IMR-90 (cell line): ENCODE measurements at places on chromosomes 11 and 22. TPM values are rescaled to one million over a fixed set of nuclear protein-coding genes. Genes with fewer than 3 reads are reported as not detected.

- DNase-seq = no peak
These were observed 126.9 kb downstream of the CD44 start for GRCh38 chr11:35265755-35266454.

The RBM4 gene
- polyA plus RNA-seq = 165 and 176 TPM in 2 replicates

GRCh38 chr11:45089676-45090499 lies 56.6 kb upstream of the PRDM11 start:
- peak; percentile 37 for DNase-seq

- peak; percentile 29 for DNase-seq
These were observed 269.3 kb upstream of the MPPED2 start for GRCh38 chr11:30855383-30856006.

The ARHGEF17 gene
- 97.7 and 128 TPM in 2 replicates for polyA plus RNA-seq

GRCh38 chr22:38404419-38404818 lies 50.6 kb downstream of the KCNJ4 start:
- no peak for DNase-seq

DNA sequence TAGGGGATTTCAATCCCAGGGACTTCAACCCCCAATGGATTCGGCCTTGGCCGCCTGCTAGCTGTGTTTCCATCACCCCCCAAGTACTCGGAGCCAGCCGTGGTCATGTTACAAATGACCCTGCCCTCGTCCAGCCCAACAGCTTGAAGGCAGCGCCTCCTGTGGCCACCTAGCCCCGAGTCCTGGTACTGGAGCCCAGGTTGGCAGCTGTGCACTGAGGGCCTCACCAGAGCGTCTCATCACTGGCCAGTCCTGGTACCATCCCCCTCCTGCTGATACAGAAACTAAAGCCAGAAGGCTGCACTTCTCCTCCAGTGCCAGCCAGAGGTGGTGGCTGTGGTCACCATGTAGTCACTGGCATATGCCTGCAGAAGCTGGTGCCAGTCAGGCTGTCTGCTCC lies 44.9 kb upstream of the FADD start:
- peak; percentile 19 for DNase-seq

GRCh38 chr11:44814881-44815592 lies 88.3 kb downstream of the TSPAN18 start:
- peak; percentile 35 for DNase-seq

GRCh38 chr11:91960770-91961169 lies 263.8 kb upstream of the FAT3 start:
- no peak for DNase-seq

The TEF gene
- 11.6 and 14.4 TPM in 2 replicates for polyA plus RNA-seq

The HOATZ gene
- not detected in 2 replicates for polyA plus RNA-seq

The SLC22A6 gene
- polyA plus RNA-seq = not detected in 2 replicates

The PRG3 gene
- not detected in 2 replicates for polyA plus RNA-seq

The NUP160 gene
- polyA plus RNA-seq = 11.2 and 12.5 TPM in 2 replicates

The C1QTNF5 gene
- 5.4 and 5.8 TPM in 2 replicates for polyA plus RNA-seq

The RAG2 gene
- not detected in 2 replicates for polyA plus RNA-seq

The DRD4 gene
- polyA plus RNA-seq = not detected in 2 replicates

The MN1 gene
- polyA plus RNA-seq = 1.3 and 1.9 TPM in 2 replicates

GRCh38 chr11:92702037-92702804 lies 267.2 kb upstream of the MTNR1B start:
- peak; percentile 3 for DNase-seq

GRCh38 chr11:105297463-105297862 lies 157.9 kb upstream of the CARD18 start:
- DNase-seq = peak; percentile 73

The OR4A16 gene
- not detected in 2 replicates for polyA plus RNA-seq

The ALX4 gene
- not detected in 2 replicates for polyA plus RNA-seq

The MCHR1 gene
- polyA plus RNA-seq = 3.2 and 3.5 TPM in 2 replicates

The UBE2L6 gene
- 46.7 and 51.7 TPM in 2 replicates for polyA plus RNA-seq

DNA sequence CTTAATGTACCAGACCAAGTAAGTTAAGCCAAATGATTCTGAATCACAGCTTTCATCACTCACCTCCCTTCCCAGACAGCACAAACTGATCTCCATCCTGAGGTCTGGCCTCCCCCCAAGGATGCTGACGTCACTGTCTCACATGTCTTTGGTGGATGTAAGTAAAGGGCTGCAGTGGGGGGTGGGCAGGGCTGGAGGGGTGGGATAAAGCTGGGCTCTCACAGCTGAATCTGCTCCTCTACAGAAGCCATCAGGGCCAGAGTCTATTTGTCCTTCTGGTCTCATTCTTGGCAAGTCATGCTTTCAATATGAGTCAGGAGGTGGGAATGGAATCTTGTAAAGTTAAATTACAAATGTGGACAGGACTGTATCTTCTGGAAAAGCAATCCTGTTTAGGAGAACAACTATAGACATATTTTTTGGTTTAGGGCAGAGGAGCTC lies 32.7 kb downstream of the P4HA3 start:
- peak; percentile 100 for DNase-seq

The SPATA19 gene
- polyA plus RNA-seq = not detected in 2 replicates

DNA sequence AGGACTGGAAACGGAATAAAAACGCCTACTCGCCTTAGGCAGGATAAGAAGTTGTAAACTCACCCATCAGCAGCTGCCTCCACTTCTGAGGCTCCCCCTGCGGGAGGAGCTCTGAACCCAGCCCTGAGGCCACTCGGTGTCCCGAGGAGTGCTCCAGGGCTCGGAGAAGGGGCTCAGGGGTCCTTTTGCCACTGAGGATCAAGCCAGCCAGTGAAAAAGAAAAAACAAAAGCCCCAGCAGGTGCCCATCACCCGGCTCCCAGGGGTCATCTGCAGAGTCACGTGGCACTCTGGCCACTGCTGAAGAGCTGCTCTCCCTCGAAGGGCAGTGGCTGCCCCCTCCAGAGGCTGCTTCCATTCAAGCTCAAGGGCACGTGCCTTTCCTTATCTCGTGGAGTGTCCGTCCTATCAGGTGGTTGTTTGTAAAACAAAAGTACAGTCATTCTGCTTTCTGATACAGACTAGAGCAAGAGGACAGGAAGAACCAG lies 29.0 kb downstream of the NUP50 start:
- no peak for DNase-seq

DNA sequence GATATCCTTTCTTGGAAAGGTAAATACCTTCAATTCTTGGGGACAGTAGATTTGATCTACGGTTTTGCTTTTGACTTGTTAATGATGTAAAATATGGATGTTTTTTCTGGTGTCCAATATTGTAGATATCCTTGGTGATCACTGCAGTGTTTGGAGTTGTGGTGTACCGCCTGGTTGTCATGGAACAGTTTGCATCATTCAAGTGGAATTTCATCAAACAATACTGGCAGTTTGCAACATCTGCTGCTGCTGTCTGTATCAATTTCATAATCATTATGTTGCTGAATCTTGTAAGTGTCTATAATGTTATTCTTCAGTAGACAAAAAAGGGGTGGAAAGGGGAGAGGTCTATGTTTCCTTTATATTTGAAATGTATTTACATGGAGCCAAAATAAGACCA lies 27.4 kb upstream of the MUC15 start:
- no peak for DNase-seq

The OR51I1 gene
- polyA plus RNA-seq = not detected in 2 replicates

DNA sequence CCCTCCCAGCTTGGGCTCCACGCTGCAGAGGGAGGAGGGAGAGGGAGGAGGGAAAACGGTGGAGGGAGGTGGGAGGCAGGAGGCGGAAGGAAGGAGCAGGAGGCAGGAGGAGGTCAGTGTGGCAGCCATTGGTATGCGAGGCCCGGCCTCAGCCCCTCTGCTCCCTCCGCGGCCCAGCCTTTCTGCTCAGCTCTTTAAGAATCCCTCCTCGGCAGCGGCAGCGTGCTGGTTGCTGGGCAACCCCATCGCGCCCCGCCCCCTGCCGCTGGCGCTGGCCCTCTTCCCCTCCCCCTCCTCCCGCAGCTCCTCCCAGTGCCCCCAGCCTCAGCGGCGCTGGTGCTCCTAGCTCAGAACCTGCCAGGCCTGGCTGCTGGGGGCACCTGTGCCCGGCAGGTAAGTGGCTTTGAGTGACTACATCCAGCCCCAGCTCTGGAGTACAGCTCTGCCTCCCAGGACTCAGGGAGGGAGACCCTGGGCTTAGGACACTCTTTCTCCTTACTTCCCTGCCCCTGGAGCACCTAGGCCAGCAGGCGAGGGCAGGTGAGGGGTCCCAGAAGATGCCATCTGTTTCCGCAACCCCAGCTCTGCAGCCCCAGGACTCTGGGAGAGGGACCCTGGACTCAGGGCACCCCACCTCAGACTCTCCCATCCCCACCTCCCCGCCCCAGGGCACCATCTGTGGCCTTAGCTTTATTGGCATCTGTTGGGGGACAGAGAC lies 7.2 kb upstream of the FLRT1 start:
- DNase-seq = no peak

The CASP5 gene
- polyA plus RNA-seq = not detected in 2 replicates

DNA sequence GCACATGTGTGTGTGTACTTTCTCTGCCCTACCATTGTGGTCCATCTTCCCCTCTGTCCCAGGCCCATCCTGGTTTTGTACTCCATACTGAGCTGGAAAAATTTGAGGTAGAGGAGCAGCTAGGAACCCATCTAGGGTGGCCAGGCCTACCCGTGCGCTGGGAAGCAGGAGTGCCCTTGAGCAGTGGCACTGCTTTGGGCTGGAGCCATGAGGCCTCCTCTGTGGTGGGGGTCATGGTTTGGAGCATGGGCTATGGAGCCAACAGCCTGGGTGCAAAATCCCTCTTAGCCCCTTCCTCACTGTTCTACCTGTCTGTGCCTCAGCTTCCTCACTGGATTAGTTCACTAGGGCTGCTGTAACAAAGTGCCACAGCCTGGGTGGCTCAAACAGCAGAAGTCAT lies 21.9 kb upstream of the ALG8 start:
- DNase-seq = no peak

- DNase-seq = no peak
These were observed 8.2 kb upstream of the SLC37A4 start for GRCh38 chr11:119038884-119039283.
